ENCODE measurements at places on chromosomes 3 and 15.

GRCh38 chr15:63389902-63390670 lies 8.4 kb upstream of the CA12 start:
- DNase-seq = no peak

DNA sequence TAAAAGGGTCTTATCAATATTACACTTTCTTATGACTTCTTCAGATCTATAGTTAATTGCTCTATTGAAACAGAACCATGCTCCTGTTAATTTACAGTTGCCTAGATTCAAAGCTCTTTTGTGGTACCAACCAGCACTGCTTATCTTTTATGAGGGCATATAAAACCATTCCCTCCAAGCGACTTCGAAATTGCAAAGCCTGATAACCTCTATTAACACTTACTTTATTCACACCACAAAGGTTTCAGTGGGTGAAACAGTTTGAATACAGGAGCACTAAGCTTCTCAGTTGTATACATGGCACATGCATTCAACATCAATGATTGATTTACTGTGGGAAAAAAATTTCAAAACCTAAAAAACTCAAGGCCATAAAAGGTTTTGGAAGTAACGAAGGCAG lies 74.9 kb upstream of the PPIB start:
- no peak for DNase-seq

DNA sequence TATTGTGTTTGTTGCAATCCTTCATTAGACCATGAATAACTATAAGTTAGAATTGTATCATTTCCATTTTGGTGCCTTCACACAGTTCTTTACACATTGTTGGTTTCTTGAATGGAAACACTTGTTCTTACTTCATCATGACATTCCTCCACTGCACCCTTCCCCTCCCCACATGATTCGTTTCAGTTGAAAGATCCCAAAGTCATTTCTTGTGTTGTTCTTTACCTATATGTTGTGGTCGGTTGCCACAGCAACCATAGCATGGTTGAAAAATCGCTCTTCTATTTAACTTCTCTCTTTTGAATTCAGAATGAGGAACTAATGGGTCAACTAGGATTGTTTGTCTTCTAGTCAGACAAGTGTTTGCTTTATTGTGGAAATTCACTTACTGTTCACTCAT lies 103.3 kb downstream of the IL1RAP start:
- DNase-seq = no peak

DNA sequence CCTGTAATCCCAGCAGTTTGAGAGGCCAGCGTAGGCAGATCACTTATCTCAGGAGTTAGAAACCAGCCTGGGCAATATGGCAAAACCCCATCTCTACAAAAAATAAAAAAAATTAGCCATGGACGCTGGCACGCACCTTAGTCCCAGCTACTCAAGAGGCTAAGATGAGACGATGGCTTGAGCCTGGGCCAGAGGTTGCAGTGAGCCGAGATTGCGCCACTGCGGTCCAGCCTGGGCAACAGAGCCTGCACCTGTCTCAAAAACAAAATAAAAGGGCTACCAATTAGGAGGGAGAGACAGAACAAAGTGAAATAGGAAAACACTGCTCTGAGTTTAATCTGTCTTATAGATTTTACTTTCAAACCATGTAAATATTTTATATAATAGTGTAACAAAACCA lies 33.8 kb downstream of the MSL2 start:
- DNase-seq = no peak

DNA sequence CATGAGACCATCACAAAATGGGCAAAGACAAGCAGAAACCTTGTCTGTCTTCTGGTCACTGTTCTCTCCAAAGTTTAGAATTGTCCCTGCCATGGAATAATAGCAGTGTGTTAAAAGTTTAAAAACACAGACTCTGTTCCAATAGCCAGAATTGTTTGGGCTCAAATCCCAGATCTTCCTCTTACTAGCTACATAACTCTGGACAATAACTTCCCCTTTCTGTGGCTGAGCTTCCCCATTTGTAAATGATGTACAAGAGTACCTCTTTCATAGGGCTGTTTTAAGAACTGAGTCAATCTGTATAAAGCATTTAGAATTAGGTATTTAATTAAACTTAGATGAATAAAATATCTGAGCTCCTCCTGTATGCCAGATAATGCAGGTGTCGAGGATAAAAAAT lies 623.0 kb downstream of the NTRK3 start:
- no peak for DNase-seq

- DNase-seq = no peak
Observed at GRCh38 chr3:189903562-189904250, 217.0 kb downstream of the P3H2 start.

- DNase-seq = no peak
Observed at GRCh38 chr3:7847021-7847420, 654.6 kb upstream of the LMCD1 start.

DNA sequence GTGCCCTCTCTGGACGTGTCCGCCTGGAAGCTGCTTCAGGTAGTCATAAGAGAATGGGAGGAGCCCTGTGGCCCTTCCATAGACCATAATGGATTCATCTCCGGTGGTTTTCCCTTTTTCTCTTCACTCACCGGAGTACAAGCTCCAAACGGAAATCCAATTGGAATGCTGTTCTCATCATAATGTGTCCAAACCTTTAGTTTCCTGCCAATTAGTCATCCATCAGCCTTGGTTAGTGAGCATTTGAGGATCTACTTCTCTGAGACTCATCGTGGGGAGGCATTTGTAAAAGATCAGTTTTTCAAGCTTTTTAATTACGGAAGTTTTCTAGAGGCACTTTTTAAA lies 34.9 kb downstream of the ABHD2 start:
- DNase-seq = no peak

- DNase-seq = no peak
Observed at GRCh38 chr3:127061641-127062040, 78.7 kb downstream of the PLXNA1 start.

- no peak for DNase-seq
Observed at GRCh38 chr3:38604246-38604645, 45.2 kb downstream of the SCN5A start.

- DNase-seq = no peak
Observed at GRCh38 chr3:64916937-64917336, 229.1 kb upstream of the ADAMTS9 start.

DNA sequence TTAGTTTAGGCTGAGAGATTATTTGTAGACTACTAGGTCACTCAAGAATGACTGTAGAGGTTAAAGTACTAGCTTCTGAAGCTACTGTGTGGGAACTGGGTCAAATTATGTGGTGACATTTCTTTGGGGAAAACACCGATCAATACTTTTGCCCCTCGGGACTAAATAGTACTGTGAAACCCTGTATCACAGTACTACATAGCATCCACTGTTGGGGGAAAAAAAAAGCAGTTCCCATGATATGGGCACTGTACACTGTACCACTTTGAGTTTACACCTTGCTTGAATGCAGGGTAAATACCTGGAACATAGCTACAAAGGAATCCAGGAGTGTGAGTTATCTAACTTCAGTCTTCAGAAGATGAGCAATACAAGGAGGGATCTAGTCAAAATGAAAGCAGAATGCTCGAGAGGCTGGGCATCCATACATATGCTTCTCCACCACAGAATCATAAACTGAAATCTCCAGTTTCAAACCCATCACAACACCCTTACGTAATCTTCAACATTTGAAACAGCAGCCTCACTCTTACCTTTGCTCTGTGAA lies 311.4 kb downstream of the UNC13C start:
- no peak for DNase-seq

- DNase-seq = peak; percentile 22
Observed at GRCh38 chr3:125150525-125151441, 61.8 kb downstream of the SLC12A8 start.

DNA sequence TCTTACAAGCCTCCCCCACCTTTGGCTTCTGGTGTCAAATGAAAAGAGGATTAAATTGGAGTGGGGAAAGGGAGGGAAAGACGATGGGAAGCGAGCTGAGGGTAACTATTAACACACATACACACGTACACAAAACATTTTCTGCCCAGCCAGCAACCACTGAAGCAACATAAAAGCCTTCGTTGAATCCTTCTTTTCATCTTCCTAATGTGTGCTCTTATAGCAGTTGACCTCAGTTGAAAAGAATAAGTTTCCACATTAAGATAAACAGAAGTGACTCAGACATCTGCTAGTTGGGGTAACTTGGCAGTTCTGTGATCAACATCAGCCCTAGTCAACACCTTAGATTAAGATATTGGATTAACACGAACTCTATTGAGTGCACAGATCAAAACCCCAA lies 558.5 kb downstream of the MECOM start:
- DNase-seq = no peak

- DNase-seq = no peak
Observed at GRCh38 chr3:118480101-118480860, 554.4 kb downstream of the IGSF11 start.

DNA sequence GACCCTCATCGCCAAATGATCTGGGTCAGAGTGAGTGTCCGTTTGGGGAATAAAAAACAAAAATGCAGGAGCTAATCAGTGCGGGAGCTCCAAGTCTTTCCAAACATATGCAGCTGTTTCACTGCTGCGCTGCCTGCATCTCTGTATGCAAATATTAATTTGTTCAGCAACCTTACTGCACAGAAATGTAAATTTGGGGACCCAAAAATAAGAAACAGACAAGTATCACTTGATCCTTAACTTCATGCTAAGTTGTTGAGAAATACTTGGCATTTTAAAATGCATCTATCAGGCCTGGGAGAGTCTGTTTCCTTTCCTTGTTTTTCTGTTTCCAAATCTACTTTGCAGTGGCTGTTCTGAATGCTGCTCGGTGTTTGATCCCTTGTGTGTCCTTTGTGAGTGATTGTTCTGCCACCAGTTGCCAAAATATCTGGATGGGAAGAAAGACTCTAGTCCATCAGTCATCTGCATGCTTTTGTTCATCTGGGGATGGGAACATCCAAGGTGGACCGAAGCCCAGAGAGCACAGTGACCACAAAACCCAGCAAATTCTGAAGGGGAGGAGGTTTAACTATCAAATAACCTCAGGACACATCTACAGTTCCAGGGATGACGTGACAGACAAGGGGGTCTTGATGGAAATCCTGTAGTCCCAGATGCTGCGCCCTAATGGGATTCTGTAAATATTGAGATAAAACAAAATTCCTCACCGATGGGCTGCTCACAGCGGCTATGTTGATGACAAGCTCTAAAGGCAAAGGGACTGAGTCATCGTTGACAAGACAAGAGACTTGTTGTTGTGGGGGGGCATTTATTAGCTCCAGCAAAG lies 199.5 kb upstream of the WNT5A start:
- no peak for DNase-seq

GRCh38 chr3:197417441-197417840 lies 119.0 kb upstream of the DLG1 start:
- DNase-seq = no peak

DNA sequence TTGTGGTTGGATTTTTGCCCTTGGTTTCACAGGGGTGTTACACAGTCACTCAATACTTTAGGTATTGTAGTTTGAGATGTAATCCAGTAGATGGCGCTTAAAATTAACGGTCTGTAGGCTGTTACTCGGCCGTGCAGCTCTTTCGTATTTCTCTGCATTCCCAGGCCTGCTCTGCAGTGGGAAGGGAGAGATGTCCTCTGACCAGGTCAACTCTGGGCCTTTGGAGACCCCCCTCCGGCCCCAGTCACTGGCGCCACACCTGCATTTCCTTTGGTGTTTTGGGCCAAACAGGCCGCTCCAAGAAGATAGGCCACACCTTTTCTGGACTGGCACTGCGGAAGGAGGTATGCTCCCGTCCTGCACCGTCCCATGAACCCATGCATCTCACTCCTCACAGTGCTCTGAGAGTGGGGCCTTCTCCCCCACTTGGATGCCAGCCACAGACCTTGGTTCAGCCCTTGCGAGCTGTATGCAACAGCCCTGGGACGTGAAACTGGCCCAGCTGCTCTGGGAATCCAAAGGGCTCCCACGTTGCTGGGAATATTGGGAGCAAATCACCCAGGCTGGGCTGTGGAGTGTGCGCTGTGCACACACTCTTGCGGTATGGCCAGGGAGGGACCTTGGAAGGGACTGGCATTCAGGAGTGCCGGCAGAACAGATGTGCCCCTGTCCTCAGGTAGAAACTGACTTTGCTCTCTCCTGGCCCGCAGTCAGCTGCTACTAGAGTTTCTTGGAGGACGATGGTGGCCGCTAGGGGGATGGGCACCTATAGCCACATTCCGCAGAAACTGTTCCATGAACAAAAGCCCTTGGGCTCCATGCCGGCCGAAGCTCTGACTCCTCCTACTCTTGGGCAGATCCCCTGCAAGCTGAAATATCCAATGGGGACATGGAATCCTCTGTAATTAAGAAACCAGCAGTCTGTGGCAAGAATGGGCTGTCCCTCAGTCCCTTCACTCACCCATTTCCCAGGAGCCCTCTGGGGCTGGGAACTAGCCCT lies 410.5 kb upstream of the CADM2 start:
- no peak for DNase-seq

- no peak for DNase-seq
Observed at GRCh38 chr15:85810075-85810474, 15.3 kb upstream of the KLHL25 start.

DNA sequence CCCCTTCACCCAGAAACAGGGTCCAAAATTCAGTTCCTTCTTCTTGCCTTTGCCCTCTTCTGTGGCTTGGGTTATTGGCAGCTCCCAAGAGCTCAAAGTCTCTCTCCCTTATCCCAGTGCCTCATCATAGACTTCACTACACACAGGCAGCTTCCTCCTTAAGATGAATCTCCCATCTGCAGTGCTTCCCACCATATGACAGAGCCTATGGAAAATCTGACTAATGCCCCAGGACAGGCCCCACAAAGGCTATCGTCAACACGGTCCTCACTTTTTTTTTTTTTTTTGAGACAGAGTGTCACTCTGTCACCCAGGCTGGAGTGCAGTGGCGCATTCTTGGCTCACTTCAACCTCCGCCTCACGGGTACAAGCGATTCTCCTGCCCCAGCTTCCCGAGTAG lies 194.1 kb downstream of the MEX3B start:
- DNase-seq = no peak

- no peak for DNase-seq
Observed at GRCh38 chr3:31861826-31862225, 119.2 kb downstream of the OSBPL10 start.

DNA sequence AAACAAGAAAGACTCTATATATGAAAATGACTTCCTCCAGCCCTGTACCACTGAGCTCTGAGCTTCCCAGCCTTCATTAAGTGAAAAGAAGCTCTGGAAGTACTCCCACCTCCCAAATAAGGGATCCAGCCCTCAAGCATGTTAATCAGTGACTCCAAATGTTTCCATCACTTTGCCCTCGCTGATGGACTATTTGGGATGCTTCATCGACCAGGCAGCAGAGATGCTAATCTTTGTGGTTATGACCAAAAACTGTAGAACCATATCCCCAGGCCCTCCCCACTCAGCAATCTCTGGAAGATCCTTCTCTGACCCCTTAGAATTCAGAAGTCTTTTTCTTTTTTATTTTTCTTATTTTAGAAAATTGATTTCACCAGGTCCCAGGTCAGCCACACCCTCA lies 2.3 kb upstream of the CTDSPL start:
- no peak for DNase-seq

DNA sequence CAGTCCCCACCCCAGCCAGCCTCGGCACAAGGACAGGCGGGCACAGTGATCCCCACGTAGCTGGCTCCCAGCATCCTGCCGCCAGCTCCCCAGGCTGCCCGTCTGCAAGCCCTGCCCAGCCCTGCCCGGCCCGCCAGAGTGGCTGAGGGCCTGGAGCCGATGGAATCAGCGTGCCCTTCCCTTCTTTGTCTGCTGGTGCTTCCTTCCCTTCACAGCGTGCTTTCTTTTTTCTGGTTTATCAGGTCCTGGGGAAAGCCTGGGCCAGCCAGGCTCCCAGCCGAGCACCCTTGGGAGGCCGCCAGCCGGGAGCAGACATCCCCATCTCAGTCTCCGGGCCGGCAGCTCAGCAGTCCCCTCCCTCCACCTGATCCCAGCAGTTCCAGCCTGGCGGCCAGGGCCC lies 54.7 kb upstream of the SMAD6 start:
- no peak for DNase-seq

- no peak for DNase-seq
Observed at GRCh38 chr3:138398791-138399575, 35.4 kb upstream of the ESYT3 start.

All from activated T-helper 1 cell treated with Interleukin-2 at 50 U/mL for 16 hours (primary cell).